ENCODE measurements at places on chromosomes 6 and 20. TPM values are rescaled to one million over a fixed set of nuclear protein-coding genes. Genes with fewer than 3 reads are reported as not detected.

Gene TRIM40
- not detected for total RNA-seq

Gene BPI
- total RNA-seq: 0.71 TPM

GRCh38 chr6:126781582-126781981 lies 336.9 kb upstream of the RSPO3 start:
- DNase-seq: no peak

GRCh38 chr6:144277174-144277573 lies 8.0 kb upstream of the UTRN start:
- no peak for DNase-seq

GRCh38 chr6:138203315-138203714 lies 15.0 kb downstream of the PBOV1 start:
- no peak for DNase-seq

Gene HLA-DRB5
- total RNA-seq: 64.7 TPM

Gene VTA1
- total RNA-seq: 35.2 TPM

DNA sequence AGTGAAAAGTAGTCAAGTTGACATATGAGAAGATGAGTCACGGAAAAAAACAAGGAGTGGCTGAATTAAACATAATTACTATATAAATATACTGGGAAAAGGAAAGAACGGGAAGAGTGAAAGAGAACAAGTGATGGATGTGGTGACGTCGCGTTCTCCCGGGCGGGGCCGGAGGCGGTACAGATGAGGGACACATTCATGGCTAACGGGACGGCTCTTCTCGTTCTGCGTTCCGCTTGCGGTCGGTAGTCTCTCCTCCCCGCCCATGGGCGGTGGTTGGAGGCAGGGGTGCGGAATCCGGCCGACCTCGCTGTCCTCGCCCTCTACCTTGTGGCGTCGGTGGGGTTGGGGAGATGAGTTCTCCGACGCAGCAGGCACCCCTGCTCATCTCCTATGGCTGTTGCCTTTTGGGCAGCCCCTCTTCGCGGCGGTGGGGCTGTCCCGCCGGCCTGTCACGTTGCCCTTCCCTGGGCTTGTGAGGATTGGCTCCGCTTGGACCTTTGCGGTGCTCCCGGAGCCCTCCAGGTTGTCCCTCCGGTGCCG lies 22.5 kb downstream of the HLA-G start:
- DNase-seq: no peak

DNA sequence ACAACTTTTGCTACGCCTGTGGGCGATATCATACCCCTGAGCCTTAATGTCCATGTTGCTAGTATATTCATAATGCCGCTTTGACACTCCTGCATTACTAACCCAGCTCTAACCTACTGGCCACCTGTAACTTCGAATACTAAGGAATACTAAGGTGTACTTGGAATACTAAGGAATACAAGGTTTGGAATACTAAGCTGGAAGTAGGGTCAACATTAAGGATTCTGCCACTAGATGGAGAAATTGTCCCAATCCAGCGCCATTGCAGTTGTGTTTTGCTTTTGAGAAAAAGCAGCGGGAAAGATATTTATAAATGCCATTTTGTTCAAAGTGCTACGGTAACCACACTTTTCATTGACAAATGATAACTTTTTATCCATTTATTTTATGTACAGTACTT lies 10.7 kb downstream of the TBXT start:
- no peak for DNase-seq

Data from right cardiac atrium (tissue), 5 donors.